NCI-H1105 (cell line): ENCODE measurements at places on chromosomes 7 and 10.
A peak's percentile ranks its signal among the peaks of the same experiment; 100 is the strongest.

GRCh38 chr10:114367351-114368056 lies 36.8 kb downstream of the AFAP1L2 start:
- DNase-seq = no peak

- no peak for DNase-seq
These were observed 94.3 kb downstream of the IQUB start for GRCh38 chr7:123440101-123440548.

- peak; percentile 70 for DNase-seq
These were observed 864 bp downstream of the CDCA7L start for GRCh38 chr7:21944616-21945453.

DNA sequence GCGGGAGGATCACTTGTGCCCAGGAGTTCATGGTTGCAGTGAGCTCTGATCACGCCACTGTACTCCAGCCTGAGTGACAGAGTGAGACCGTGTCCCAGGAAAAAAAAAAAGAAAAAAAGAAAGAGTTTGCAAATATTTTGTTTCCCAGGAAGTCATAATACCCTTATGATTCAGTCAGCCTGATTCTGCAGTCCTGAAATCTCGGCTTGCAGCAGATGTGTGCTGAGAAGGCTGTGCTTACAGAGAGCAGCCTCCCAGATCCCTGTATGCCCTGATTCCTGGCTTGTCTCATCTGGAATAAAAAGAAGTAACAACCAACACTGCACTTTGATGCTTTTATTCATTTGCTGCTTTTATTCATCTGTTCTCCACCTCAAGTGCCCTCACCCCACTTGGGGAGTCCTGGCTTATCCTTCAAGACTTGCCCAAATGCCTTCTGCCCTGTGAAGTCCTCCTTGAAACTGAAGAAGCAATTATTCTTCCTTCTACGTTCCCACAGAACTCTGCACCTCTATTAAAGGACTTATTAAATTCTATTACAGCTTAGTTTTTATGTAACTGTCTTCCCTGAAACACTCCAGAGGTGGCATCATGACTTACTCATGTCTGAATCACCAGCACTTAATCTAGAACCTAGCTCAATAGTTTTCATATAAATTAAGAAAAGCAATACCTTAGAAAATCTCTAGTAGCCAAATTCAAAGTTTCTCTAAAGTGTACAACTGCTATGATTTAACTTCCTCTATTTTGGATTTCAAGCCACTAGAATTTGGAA lies 27.7 kb upstream of the BPGM start:
- no peak for DNase-seq

GRCh38 chr7:25495342-25496250 lies 267.3 kb upstream of the NPVF start:
- DNase-seq = peak; percentile 76

- DNase-seq = no peak
These were observed 6.0 kb downstream of the COL13A1 start for GRCh38 chr10:69807696-69808095.

GRCh38 chr10:123164319-123164718 lies 10.1 kb downstream of the BUB3 start:
- no peak for DNase-seq

GRCh38 chr10:60387531-60387930 lies 2.1 kb downstream of the ANK3 start:
- no peak for DNase-seq

DNA sequence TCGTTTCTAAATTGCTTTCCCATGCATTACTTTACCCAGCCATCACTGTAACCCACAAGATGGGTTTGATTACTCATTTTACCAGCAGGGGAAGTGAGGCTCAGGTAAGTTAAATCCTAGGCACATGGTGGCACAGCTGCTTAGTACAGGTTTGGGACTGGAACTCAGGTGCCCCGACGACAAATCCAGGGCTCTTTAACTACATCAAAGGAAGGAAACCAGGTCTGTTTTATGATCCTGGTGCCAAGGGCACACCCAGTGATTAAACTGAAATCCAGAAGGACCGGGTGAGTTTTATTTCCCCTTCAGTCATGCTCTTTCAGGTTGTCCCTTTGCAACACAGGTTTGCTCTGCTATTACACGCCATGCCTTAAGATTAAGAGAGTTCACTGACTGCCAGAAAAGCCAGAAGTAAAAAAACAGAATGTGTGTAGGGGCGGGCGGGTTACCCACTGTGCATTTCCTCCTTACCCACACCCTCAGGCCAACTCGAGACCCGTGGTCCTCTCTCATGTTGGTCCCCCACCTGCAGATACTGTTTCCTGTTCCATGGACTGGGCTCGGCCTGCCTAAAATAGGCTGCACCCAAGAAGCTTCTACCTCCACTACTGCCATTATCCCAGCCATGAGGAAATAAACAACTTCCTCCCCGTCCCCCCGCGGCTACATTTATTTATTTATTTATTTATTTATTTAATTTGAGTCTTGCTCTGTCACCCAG lies 55.1 kb upstream of the KDM7A start:
- DNase-seq = no peak

GRCh38 chr7:44305564-44306507 lies 19.6 kb downstream of the CAMK2B start:
- DNase-seq = no peak
